ENCODE measurements at places on chromosomes 16 and 17.

DNA sequence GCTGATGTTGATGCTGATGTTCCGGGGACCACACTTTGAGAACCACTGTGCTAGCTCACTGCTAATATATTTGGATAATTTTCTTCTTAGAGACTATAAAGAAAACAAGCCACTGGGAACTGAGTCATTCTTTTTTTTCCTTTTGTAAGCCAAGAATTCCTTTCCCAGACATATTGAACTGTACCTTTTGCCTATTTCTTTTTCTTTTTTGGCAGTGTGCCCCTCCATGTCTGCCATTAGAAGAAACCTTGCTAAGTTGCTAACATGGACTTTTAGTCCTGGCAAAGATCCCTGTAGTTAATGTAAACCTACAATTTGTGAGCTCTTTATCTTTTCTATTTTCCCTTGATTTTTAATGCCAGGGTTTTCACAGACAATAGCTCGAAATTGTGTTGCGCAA, 17.3 kb upstream of the ERCC4 start:
- DNase-seq: no peak

- no peak for DNase-seq
Observed at GRCh38 chr17:36972186-36972700, 23.5 kb downstream of the AATF start.

- no peak for DNase-seq
Observed at GRCh38 chr16:89443727-89444084, 46.7 kb downstream of the ANKRD11 start.

- no peak for DNase-seq
Observed at GRCh38 chr17:78973196-78973595, 6.5 kb downstream of the LGALS3BP start.

DNA sequence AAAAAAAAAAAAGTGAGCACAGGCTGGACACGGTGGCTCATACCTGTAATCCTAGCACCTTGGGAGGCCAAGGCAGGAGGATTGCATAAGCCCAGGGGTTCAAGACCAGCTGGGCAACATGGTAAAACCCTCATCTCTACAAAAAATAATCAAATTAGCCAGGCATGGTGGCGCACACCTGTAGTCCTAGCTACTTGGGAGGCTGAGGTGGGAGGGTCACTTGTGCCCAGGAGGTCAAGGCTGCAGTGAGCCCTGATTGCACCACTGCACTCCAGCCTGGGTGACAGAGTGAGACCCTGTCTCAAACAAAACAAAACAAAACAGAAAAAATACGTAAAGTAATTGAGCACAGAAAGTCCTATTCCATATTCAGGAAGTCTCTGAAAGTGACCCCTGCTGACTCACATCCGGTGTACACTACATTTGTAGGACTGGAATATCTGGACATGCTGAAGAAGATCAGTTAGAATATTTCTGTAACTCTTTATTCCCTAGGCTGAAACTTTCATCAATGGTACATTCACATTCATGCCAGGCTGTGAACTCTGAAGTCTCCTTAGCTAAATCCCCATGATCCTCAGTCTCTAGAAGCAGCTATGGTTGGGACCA, 66.0 kb upstream of the HAS3 start:
- DNase-seq: no peak

DNA sequence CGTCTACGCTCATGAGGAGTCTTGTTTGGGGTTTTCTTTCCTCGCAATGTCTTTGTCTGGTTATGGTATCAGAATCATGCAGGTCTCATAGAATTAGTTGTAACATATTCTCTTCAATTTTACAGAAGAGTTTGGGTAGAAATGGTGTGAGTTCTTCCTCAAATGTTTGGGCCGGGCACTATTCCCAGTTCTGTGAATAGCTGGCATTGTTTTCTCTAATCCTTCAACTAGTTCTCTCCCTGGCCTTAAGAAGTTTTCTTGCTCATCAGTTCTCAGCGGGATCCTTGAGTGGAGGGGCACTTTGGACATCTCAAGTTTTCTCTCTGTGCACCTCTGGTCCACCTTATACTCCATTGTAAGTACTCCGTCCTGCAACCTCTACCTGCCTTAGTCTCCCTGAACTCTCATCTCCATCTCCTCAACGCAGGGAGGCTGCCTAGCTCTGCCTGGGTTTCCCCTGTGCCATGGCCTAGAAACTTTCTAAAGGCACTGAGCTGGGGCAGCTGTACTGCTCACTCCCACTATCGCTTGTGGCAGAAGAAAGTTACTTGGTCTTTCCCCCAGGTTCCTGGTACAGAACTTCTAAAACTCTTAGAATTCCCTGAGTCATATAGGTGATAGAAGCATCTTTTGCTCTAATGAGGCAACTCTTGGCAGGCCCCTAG, 16.9 kb downstream of the NSMCE1 start:
- DNase-seq: no peak

DNA sequence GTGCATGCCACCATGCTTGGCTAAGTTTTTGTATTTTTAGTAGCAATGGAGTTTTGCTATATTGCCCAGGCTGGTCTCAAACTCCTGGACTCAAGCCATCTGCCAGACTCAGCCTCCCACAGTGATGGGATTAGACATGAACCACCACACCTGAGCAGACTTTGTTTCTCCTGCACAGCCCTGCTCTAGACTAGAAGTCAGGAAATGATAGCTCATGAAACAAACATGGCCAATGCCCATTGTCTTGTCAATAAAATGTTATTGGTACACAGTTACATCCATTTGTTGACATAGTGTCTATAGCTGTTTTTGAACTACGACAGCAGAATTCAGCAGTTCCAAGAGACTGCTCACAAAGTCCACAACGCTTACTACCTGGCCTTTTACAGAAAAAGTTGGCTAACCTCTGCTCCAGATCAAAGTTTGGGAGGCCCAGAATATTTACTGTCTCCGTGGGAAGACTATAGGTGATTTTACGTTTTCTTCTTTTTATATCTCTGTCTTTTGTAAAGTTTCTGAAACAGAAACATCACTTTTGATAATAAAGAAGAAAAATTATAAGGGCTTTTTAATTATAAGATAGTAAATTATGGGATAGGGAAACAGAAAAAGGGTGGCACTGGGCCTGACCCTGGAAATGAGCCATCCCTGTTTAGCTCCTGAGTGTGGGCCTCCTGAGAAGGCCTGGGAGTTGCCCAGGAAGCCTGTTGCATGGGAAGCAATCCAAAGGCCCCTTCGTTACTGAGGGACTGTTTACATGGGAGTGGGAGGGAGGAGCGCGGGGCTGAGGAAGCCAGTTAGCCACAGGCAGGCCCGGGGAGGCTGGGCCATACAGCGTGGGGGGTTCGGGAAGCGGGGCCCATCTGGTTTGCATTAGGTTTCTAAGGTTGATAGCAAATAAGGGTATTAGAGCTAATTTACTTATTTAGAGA, 201.5 kb downstream of the IRF8 start:
- DNase-seq: no peak
